Left ventricle myocardium inferior (tissue), 1 donor: ENCODE measurements at places on chromosomes 4 and X. TPM values are rescaled to one million over a fixed set of nuclear protein-coding genes. Genes with fewer than 3 reads are reported as not detected.

DNA sequence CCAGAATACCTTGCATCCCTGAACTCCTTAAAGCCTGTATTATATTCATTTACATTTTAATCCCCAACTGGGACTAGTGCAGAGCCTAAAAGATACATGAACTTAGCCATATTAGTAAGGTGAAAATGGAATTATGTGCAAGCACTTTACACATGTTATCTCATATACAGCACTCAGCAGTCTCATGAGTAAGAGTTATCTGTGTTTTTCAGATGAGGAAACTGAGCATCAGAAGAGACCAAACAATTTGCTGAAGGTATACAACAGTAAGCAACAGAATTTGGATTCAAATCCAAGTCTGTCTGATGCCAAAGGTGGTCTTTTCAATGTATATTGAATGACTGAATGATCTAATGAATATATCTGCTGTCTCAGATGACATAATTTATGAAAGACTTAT is 12.3 kb downstream of the ATP7A start:
- no peak overlapping the region for H3K4me3 ChIP-seq
- DNase-seq = no peak
- H3K4me1 ChIP-seq = peaks cover 11% of the 10 kb centered on the region
- no peak overlapping the region for H3K27ac ChIP-seq

GRCh38 chr4:67700116-67700737 is 728 bp downstream of the UBA6 start:
- peak overlapping the region; percentile 89 for H3K4me3 ChIP-seq
- H3K36me3 ChIP-seq = no peaks in the 10 kb centered on the region
- H3K4me1 ChIP-seq = peaks cover 25% of the 10 kb centered on the region
- no peaks in the 10 kb centered on the region for H3K27me3 ChIP-seq
- peak overlapping the region; percentile 83 for H3K27ac ChIP-seq

DNA sequence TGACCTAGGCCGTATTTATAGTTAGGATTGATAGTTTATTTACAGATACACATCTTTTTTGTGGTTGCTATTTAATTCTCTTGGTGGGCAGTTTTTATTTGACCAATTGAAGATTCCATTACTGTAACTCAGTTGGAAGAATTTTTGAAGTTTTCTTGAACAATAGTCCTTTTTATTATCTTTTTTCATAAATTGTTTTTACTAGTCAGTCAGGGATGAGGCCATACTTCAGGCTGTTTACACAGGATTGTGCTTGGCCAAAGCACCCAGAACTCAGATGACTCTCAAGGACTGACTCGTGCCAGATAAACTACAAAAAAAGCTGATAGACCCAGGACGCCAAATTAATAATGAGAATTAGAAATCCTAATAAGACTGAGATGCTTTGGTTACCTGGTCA is 7.0 kb downstream of the HERC3 start:
- H3K4me3 ChIP-seq = peak overlapping the region; percentile 20
- H3K4me1 ChIP-seq = peaks cover 72% of the 10 kb centered on the region
- no peaks in the 10 kb centered on the region for H3K27me3 ChIP-seq

P2RY4 gene
- total RNA-seq = not detected

KCNIP4 gene
- total RNA-seq = not detected

GRCh38 chrX:98357146-98357545 is 1473.4 kb downstream of the RPA4 start:
- no peak overlapping the region for H3K4me3 ChIP-seq
- no peaks in the 10 kb centered on the region for H3K36me3 ChIP-seq
- H3K27ac ChIP-seq = no peak overlapping the region
- DNase-seq = no peak
- H3K4me1 ChIP-seq = no peaks in the 10 kb centered on the region
- H3K27me3 ChIP-seq = no peaks in the 10 kb centered on the region

GRCh38 chr4:88062843-88063242 is 55.4 kb downstream of the PKD2 start:
- peaks cover 67% of the 10 kb centered on the region for H3K36me3 ChIP-seq
- H3K27ac ChIP-seq = no peak overlapping the region
- peaks cover 3% of the 10 kb centered on the region for H3K4me1 ChIP-seq
- no peak for DNase-seq
- no peaks in the 10 kb centered on the region for H3K27me3 ChIP-seq

TCP11X2 gene
- not detected for total RNA-seq

TSPAN5 gene
- 1.7 TPM for total RNA-seq

GRCh38 chr4:113977526-113977855 is 2.0 kb downstream of the ARSJ start:
- H3K27ac ChIP-seq = peak overlapping the region; percentile 73
- H3K4me3 ChIP-seq = peak overlapping the region; percentile 70
- no peaks in the 10 kb centered on the region for H3K36me3 ChIP-seq
- DNase-seq = no peak

DNA sequence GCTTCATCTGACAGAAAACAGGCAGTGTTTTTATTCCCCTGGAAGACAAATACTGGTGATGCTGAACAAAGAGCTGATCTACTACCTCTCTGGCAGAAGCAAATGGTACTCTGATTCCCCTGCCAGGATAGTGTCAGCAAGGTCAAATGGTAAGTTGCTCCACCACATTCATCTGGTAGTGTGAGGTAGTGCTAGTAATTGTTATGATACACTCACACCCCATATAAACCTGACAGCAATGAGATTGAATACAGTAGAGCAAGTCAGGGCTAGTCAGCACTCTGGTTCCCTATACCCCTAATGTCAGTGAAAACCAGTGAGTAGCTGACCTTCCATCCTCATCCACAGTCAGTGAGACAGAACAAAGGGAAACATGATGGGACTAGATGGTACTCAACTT is 3.4 kb upstream of the SPIN4 start:
- no peak overlapping the region for H3K27ac ChIP-seq
- H3K4me3 ChIP-seq = no peak overlapping the region
- peaks cover 8% of the 10 kb centered on the region for H3K4me1 ChIP-seq

DNA sequence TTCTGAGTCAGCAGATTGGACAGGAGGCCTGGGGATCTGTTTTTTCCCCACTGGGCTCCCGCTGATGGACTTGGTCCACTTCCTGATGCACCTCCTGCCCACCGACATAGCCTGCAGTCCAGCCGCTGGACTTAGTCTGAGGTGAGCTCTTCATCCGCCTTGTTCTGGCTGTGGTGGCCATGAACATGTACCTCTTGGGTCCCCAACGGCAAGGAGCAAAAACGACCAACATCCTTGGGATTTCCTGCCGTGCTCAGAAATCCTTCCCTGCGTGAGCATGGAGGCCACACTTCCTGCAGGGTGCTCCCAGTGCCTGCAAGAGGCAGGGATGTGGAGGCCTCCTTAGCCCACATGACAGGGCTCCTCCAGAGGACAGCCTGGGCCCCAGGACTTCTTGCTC is 76.8 kb downstream of the CRMP1 start:
- H3K27me3 ChIP-seq = no peaks in the 10 kb centered on the region
- H3K4me1 ChIP-seq = no peaks in the 10 kb centered on the region
- no peak overlapping the region for H3K4me3 ChIP-seq
- H3K27ac ChIP-seq = no peak overlapping the region

DNA sequence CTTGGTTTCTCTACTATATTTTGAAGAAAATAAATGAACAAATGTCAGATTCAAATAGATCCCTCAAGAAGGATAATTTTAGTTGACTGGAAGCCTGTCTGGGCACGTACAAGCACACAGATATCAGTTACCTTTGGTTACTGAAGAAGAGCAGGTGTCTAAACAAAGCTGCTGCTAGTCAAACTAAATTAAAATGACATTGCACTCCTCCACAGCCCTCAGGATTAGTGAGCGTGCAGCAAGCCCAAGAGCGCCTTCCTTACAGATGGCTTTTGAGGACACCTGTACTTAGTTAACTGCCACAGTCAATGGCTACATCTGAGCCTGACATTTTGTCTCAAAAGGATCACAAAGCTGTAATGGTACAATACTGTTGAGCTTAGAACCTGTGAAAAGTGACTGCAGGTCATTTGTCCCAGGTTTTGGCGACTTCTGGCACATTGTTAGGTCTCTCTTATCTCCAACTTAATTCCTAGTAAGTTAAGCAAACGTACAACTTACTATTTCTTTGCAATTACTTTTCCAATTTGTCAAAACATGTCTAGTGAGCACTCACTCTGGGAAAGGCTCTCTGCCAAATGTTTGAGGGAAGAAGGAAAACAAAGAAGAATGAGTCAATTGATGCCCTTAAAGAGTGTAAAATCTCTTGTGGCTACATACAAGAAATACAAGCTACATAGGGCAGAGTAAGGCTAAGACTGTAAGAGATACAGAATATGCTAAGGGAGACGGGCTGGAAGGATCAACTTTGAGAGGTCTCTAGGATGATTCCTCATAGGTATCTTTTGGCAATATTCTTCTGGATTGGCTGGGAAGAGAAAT is 25.6 kb upstream of the DAPP1 start:
- no peak overlapping the region for H3K4me3 ChIP-seq
- H3K27ac ChIP-seq = no peak overlapping the region
- H3K27me3 ChIP-seq = no peaks in the 10 kb centered on the region
- no peaks in the 10 kb centered on the region for H3K36me3 ChIP-seq
- H3K4me1 ChIP-seq = no peaks in the 10 kb centered on the region
- no peak for DNase-seq

- no peaks in the 10 kb centered on the region for H3K27me3 ChIP-seq
- no peak for DNase-seq
- no peaks in the 10 kb centered on the region for H3K4me1 ChIP-seq
- H3K36me3 ChIP-seq = peaks cover 16% of the 10 kb centered on the region
Observed at GRCh38 chrX:153450949-153451277, 5.1 kb upstream of the TREX2 start.

LEF1 gene
- 0.41 TPM for total RNA-seq

APLN gene
- 15.9 TPM for total RNA-seq

MTMR8 gene
- total RNA-seq = 0.44 TPM

DNA sequence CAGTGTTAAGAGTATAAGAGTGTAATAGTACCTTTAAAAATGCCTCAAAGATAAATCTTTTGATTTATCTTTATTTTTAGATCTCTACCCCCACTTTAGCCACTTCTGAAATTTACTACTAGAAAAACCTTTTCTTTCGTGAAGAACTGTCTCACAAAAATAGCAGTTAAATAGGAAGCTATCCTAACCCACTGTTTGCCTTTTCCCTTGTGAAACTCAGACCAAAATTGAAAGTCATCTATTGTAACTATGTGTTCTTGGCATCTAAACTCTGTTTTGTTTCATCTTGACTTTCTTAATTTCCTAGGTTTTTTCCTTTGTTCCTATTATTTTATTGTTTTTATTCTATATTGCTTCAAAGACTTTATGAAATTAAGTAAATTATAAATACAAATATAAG is 7.8 kb upstream of the TMEM144 start:
- DNase-seq = no peak
- H3K4me3 ChIP-seq = no peak overlapping the region
- H3K36me3 ChIP-seq = peaks cover 5% of the 10 kb centered on the region

DNA sequence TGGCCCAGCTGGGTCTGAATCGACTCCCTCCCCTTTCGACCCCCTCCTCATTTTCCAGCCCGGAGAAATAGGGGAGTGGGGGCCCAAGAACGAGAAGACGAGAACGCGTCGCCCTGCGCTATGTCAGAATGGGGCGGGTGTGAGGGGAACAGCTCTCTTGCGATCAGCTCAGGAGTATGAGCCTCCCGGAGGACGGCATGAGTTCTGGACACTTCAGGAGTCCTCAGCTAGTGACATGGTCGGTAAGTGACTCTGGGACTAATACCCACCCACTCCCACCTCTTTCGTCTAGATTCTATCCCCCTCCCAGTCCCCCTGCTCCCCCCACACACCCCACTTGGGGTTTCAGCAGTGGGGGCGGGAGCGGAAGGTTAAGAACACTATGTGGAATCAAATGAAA is 944 bp downstream of the KLF8 start:
- peaks cover 13% of the 10 kb centered on the region for H3K4me1 ChIP-seq
- H3K27me3 ChIP-seq = no peaks in the 10 kb centered on the region
- peak overlapping the region; percentile 68 for H3K4me3 ChIP-seq
- H3K27ac ChIP-seq = peak overlapping the region; percentile 75
- DNase-seq = no peak
- H3K36me3 ChIP-seq = no peaks in the 10 kb centered on the region

- DNase-seq = no peak
- no peaks in the 10 kb centered on the region for H3K27me3 ChIP-seq
- H3K36me3 ChIP-seq = no peaks in the 10 kb centered on the region
- H3K4me1 ChIP-seq = no peaks in the 10 kb centered on the region
- no peak overlapping the region for H3K27ac ChIP-seq
Observed at GRCh38 chrX:55028040-55028439, 2.7 kb downstream of the ALAS2 start.

CFAP99 gene
- not detected for total RNA-seq

DNA sequence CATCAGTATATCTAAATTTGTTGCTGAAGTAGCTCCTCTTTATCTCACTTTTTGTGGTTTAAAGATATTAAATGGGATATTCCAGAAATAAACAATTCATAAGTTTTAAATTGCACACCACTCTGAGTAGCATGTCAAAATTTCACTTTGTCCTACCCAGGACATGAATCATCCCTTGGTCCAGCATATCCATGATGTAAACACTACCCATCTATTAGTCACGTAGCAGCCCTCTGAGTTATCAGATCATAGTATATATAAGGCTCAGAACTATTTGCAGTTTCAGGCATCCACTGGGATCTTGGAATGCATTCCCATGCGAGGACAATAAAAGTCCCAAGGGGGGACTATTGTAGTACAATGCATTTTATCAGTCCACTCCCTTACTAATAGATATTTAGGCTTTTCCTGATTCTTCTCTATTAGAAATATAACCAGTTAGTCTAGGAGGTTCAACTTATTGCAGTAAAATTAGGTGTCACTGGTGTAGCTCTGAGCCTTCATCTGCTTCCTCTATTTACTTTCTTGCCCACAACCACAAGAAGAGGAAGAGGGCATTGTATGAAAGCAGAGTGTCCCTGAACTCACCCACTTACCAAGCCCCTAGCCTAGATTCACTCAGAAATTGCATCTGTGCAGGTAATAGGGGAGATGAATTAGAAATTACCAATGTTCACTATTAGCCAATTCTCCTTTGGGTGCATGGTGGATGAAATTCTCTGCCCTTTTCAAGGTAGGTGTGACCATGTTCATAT is 409.8 kb upstream of the GALNT7 start:
- no peak for DNase-seq
- H3K4me3 ChIP-seq = no peak overlapping the region
- H3K36me3 ChIP-seq = no peaks in the 10 kb centered on the region
- no peaks in the 10 kb centered on the region for H3K4me1 ChIP-seq
- no peaks in the 10 kb centered on the region for H3K27me3 ChIP-seq

- H3K27ac ChIP-seq = no peak overlapping the region
- H3K27me3 ChIP-seq = no peaks in the 10 kb centered on the region
- H3K36me3 ChIP-seq = no peaks in the 10 kb centered on the region
- H3K4me3 ChIP-seq = no peak overlapping the region
- H3K4me1 ChIP-seq = no peaks in the 10 kb centered on the region
- no peak for DNase-seq
Observed at GRCh38 chr4:109216085-109216696, 86.3 kb downstream of the COL25A1 start.

GRCh38 chr4:181821039-181822004 is 421.9 kb upstream of the TENM3 start:
- H3K4me1 ChIP-seq = peaks cover 4% of the 10 kb centered on the region
- no peaks in the 10 kb centered on the region for H3K36me3 ChIP-seq
- H3K4me3 ChIP-seq = no peak overlapping the region
- peaks cover 33% of the 10 kb centered on the region for H3K27me3 ChIP-seq
- no peak overlapping the region for H3K27ac ChIP-seq
- no peak for DNase-seq
